ENCODE measurements at places on chromosomes 11 and 22.

DNA sequence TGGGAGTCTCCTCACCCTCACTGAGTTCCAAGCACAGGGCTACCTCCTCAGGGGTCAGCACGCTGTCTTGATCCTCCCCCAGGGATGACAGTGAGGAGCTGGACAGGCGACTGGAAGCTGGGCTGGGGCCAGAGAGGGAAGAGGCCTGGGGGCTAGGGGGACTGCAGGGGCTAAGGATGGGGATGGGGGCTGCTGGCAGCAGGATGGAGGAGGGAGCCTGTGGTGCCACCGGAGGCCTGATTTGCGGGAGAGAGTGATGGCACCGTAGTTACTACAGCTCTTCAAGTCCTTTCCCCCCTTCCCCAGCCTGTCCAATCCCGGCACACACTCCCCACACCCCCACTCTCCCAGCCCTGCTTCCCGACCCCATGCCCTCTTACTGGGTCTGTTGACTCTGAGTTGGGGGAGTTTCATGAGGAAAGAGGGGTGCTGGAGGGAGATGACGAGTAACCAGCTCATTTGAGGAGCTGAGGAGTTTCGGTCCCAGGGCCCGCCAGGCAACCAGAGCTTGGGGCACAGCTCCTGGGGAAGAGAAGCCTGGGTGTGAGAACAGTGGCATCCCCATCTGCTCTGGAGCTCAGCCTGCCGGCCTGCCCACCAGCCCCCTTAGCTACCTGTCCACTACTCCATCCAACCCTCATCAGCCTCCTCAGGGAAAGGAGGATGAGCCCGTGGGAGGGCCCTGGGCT, 10.5 kb downstream of the ROBO4 start:
- DNase-seq, result no peak

GRCh38 chr11:76791861-76792260, 8.7 kb downstream of the TSKU start:
- no peak for DNase-seq

DNA sequence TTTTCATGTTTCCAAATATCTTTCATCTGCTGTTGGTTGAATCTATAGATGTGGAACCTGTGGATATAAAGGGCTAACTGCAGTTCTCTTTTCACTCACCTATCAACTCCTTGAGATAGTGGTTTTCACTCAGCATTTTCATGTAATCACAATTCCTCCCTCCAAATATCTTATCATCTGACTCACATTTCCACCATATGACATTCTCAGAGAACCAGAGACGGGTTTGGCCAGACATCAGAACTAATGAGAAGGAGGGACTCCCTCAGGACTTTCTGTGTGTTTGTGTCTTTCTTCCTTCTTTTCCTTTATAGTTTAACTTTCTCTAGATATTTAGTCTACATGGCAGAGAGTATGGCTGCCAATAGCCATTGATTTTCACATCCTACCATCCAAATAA, 134.8 kb upstream of the DDI1 start:
- no peak for DNase-seq

DNA sequence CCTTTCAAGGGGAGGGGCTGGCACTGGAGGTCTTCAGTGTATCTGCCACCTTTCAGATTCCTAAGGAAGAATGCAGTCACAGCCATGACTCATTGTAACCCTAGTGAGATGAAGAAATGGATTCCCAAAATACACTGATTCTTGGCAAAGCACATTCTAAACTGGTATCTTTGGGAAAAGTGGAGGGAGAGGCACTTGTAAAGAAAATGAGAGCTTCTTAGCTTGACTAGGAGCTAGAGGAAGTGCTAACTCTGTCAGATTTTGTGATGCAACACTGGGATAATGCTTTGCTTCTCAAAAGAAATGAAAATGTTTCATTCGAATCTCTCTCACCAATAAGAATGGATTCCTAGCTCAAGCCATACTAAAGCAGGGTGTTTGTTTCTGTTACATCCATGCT, 14.3 kb downstream of the NRIP3 start:
- DNase-seq, result no peak

- DNase-seq, result no peak
These were observed 1.4 kb upstream of the LHFPL7 start for GRCh38 chr22:24947881-24948280.

DNA sequence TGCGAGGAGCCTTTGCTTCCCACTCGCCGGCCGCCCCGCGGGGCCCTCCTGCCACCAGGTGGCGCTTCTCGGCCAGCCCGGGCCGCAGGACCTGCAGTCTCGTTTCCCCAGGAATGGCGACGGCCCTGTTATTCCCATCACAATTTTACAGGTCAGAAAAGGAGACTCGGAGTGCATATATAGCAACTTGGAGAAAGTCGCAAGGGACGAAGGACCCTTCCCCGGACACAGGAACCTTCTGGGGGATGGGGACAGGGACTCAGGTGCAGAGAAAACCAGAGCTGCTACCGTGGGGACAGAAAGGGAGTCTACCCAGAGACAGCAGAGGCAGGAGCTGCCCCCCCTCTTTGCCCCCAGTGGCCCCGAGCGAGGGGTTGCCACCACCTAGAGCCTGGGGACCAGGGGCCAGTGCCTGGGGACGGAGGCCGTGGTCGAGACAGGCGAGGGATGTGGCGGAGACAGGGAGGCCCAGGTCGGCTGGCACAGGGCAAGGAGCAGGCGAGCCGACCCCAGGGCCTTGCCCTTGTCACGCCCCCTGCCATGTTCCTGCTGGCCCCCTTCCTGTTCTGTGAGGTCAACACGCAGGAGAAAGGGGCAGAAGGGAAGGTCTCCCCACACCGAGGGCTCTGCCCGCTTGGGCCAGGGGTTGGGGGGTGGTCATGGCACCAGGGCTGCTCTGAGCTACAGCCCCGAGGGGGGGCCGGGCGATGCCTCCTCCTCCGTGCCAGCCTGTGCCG, 3.5 kb upstream of the KRTAP5-6 start:
- peak; percentile 9 for DNase-seq

DNA sequence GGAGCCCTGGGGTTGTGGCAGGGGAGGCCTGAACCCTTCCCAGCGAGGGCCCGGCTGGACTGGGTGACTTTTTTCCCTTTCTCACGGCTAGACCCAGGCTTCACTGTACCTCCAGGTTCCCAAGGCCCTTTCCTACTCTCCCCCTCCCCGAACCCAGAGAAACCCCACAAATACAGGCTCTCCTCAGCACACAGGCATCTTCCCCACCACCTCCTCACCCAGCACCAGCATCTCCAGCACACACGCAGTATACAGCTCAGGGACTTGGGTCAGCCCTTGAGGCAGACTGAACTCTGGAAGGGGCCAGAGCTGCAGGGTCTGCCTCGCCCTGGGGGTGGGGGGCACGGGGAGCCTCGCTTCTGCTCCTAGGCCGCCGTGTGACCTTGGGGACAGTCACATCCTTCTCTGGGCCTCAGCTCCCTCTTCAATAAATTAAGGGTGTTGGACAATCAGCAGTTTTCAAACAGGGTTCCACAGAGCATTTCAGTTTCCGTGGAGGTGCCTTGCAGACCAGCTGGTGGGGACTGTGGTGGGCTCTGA, 4.5 kb downstream of the TMPRSS13 start:
- no peak for DNase-seq

- no peak for DNase-seq
These were observed 1031.8 kb downstream of the NTM start for GRCh38 chr11:132402071-132402684.

All from HFF-Myc (cell line).